ENCODE measurements at places on chromosomes 2 and 18.

DNA sequence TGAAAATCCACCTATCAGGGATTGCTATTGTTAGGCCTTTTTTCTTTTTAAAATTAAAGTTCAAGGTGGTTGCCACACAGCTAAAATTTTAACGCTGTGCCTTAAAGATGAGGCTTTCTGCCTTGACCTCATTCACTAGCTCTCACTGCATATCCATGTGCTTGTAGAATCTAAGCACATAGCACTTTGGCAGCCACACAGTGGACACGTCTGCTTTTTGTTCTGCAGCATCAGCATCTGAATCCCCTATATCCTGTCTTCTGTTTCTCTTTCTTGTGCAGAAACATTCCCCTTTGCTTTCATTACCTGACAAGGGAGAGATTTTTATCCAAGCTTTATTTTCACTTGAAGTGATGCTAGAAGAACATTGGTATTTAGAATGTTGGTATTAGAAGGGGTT lies 38.1 kb downstream of the RALB start:
- no peak for DNase-seq

DNA sequence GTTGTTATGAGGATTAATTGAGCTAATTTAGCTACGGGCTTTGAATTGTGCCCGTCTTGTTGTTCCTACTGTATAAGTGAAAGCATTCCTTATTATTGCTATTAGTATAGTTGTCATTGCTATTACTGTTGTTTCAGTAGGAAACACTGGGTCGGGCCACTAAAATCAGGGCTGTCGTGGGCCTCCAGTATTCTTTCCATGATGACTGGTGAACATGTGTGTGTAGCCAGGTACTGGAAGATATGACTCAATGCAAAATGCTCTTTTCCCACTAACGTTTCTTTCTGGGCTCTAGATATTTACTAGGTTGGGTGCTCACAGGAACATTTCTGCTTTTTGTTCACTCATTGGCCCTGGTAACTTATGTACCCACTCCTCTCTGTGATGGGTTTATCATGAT lies 4.9 kb downstream of the TTL start:
- DNase-seq: no peak

GRCh38 chr2:75311993-75312392 lies 112.7 kb upstream of the TACR1 start:
- peak; percentile 33 for DNase-seq

GRCh38 chr2:232854082-232854481 lies 16.0 kb upstream of the SNORC start:
- peak; percentile 61 for DNase-seq

DNA sequence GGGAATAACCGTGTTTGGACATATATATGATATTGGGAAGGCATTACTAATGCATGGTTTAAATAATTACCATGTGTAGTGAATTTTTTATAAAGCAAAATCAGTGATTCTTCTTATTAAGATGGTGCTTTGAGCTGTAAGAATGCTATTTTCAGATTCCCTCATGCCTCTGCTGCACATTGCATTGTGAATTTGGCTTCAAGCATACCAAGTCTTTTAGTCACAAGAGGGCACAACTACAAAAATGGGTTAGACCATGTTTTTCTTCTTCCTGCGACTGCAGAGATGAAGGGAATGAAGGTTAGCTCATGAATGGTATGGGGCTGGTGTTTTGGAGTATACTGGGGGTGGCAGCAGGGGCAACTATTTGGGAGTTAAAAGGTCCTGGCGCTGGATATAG lies 320.1 kb downstream of the SLC4A3 start:
- DNase-seq: no peak

- DNase-seq: no peak
Observed at GRCh38 chr2:60518567-60518966, 34.9 kb downstream of the BCL11A start.

DNA sequence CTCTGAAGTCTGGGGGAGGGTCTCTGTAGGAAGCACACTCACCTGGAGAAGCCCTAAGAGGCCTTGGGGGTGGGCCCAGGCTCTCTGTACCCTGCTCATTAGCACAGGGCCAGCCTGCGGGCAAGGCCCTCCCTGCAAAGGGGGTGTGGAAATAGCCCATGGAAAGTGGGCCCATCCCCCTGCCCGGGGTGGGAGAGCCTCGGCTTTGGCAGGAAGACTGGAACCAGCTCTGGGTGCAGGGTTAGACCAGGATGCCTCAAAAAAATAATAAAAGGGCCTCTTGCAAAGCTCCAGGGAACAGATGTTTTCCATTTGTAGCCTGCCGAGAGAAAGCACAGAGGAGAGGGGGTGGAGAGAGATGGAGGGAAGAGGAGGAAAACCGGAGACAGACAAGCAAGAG lies 98.7 kb downstream of the STPG4 start:
- DNase-seq: no peak
